ENCODE measurements at places on chromosomes 5 and 9.

- no peak for DNase-seq
Observed at GRCh38 chr5:6202149-6202967, 176.0 kb downstream of the MED10 start.

- no peak for DNase-seq
Observed at GRCh38 chr5:128426090-128426534, 111.9 kb downstream of the FBN2 start.

DNA sequence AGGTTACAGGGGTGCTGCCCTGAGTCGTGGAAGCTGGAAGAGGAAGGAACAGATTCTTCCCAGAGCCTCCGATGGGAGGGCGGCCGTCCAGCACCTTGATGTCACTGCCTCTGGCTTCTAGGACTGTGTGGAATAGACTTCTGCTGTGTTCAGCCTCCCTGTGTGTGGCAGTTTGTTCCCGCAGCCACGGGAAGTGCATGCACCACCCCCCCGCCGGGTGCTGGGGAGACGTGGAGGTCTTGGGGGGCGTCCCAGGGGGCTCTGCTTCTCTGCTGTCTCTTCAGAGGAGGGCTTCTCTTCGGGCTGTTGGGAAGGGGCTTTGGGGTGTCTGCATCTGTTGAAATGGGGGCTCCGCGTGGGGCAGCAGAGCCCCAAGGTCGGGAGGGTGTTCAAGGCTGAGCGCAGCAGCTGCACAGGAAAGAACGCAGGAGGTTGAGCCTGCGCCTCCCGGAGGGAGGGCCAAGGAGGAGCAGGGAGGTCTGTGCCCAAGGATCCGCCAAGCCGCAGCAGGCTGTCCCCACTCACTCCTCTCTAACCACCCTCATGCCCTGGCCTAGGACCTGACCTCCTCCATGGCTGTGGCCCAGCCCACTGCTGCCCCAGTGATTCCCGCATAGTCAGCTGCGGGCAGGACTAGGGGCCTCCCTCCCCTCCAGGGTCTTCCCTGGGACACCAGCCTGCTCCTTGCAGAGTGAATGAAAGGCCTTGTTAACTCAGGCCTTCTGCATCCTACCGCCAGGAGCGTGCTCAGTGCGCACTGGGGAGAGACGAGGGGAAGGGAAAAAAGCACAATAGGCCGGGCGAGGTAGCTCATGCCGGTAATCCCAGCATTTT lies 45.0 kb downstream of the ROPN1L start:
- DNase-seq, result no peak

DNA sequence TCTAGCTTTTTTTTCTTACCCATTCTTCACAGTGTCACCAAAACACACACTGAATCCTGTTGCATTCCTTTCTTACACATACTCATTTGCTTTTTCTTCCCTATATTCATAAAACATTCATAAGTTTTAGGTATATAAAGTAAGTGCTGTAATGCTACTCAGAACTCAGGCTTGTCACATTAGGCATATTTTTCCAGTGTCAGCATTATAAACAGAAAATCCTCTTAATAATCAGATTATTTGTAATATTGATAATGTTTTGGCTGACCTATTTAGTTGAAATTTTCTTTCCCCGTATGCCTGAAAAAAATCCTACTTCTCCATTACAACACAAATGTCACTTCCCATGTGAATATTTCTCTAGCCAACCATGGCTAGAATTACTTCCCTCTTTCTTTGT lies 743.0 kb upstream of the NUDT12 start:
- no peak for DNase-seq

DNA sequence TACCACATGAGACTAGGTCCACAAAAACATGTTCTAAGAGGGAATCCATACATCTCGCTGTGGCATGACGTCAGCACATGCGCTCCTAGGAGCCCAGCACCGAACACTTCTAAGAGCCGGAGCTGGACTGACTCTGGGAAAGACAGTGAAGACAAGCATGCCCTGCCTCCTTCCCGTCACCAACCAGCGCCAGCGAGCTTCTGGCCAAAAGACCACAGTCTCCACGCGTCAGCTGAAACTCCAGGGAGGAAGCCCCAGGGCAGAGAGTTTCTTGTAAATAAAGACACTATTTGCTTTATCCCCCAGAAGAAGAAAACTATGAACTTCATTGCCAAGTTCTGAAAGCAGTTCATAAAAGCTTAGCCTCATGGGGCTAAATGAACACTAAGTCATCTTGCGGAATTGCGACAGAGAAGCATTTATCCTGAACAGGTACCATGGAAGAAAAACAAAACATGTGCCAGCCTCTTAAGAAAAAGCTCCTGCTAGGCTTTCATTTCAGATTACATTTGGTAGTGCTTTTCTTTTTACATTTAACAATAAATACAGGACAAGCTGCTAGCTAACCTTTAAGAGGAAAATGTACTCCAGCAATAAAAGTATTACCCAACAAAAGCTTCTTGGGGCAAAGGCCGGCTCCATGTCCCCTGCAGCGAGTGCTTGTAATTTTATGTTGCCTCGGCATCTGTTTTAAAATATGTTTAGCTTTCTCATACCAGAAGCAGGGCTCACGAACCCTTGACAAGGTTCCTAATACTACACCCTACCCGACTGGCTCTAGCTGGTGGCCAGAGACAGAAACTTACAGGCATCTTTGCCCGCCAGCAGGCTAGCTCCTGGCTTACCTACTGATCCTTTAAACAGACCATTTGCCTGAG lies 96.5 kb downstream of the PRRT1B start:
- DNase-seq, result no peak

DNA sequence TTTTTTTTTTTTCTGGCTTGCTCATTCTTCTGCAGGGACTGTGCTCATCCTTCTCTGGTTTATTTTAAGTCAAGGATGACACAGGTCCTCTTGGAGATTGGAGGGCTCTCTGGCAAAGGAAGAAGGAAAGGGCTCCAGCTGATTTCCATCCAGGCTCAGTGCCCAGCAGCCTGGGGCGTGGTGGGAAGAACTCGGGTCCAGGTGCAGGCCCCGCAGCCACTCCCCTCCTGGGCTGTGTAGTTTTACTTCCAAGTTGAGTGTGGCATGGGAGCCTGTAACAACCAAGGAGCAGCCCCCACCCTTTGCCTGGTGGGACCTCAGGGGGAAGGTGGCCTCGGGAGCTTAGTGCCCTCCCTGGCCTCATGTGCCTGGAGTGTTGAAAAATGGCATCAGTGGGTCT lies 58.9 kb downstream of the ANKRD33B start:
- no peak for DNase-seq

- DNase-seq, result no peak
Observed at GRCh38 chr5:31674371-31674951, 35.5 kb downstream of the PDZD2 start.

- no peak for DNase-seq
Observed at GRCh38 chr5:134103397-134103796, 11.1 kb upstream of the TCF7 start.

- DNase-seq, result no peak
Observed at GRCh38 chr5:159386028-159386711, 55.9 kb upstream of the IL12B start.

GRCh38 chr9:84331119-84331809 lies 9.3 kb downstream of the SLC28A3 start:
- no peak for DNase-seq

DNA sequence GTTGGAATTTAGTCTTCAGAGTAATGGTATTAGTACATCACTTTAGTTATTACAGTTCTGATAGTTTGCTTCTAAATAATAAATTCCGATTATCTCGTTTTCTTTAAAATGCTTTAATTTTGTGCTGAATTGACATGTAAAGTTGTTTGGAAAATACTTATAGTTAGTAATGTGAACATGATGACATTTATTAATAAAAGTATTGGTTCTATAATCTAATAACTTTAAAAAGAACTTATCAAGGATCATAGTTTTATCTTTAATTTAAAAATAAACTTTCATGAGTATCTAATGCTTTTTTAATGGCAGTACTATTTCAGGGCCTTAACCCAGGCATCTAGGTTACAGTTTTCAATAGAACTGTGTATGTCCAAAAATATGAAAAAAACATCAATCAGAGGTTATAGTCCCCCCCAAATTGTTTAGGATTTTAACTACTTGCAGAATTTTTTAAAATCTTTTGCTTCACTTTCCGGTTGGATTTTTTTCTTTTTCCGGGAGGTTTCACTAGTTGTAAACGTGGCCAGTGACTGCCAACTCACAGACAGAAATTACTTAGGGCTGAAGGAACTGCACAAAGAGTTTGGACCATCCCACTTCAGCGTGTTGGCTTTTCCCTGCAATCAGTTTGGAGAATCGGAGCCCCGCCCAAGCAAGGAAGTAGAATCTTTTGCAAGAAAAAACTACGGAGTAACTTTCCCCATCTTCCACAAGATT lies 680 bp downstream of the GPX8 start:
- no peak for DNase-seq

DNA sequence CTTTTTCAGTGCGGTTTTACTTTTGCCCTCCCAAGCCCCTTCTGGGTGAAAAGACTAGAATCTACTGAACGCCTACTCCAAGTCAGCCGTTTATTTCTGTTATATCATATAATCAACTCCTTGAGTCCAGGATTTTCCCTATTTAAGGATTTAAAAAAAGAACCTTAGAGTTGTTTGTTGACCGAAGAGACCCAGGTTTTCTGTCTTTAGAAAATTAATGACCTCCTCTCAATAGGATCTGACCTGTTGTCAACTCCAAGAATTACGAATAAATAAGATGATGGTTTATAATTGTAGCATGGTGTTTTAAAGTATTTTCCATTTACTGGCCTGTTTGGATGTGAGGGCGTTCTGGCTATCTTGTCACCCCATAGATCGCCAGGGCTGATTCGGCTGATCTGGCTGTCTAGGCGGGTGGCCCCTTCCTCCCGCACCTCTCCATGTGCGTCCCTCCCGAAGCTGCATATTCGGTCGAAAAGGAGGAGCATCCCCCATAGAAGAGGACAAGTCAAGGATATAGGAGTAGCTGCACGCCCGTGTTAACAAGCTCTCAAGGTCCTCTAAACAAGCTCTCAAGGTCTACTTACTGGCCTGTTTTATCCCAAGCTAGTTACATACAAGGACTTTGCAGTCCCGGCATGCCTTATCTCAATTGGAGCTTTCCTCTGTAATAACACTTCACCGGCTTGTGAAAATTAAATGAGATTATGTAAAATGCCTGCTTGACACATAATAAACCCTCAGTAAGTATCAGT lies 1.1 kb upstream of the UBAP2 start:
- no peak for DNase-seq

- peak; percentile 58 for DNase-seq
Observed at GRCh38 chr5:37722236-37723161, 117.3 kb downstream of the GDNF start.

GRCh38 chr9:76373173-76373783 lies 20.9 kb downstream of the RFK start:
- DNase-seq, result no peak

DNA sequence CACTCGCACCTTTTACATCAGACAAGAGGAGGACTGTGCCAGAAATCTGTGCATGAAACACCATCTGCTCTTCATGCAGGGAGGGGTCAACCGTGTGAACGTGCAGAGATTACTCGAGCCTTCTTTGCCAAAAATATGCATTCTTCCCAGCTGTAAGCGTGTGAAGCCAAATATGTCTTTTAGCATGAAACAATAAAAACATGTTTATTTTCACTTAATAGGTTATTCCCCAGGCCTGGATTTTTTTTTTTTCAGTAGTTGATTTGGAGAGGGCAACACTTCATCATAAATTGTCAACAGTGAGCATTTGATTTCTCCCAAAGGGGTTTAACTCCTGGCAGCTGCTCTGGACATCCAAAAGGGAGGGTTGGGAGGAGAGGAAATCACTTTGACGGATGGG lies 23.8 kb downstream of the PLAC8L1 start:
- no peak for DNase-seq

DNA sequence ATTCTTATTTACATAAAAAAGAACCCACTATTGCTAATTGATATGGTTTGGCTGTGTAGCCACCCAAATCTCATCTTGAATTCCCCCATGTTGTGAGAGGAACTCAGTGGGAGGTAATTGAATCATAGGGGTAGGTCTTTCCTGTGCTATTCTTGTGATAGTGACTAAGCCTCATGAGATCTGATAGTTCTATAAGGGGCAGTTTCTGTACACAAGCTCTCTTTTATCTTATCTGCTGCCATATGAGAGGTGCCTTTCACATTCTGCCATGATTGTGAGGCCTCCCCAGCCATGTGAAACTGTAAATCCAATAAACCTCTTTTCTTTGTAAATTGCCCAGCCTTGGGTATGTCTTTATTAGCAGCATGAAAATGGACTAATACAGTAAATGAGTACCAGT lies 58.2 kb upstream of the PRR16 start:
- DNase-seq, result no peak

DNA sequence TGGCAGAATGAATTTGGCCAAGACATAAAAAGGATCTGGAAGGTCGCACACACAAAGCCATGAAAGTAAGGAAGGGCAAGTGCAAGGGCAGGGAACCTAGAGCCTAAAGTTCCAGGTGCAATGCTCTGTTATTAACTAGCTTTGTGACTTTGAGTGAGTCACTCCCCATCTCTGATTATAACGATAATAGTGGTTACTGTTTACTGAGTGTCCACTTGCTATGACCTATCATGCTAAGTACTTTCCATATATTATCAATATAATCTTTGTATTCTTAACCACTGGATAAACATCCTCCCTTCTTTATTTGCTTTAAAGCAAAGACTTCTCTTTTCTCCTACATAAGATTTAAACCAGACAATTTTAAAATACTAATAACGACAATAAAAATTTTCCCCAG lies 504.6 kb upstream of the BRINP1 start:
- DNase-seq, result no peak

DNA sequence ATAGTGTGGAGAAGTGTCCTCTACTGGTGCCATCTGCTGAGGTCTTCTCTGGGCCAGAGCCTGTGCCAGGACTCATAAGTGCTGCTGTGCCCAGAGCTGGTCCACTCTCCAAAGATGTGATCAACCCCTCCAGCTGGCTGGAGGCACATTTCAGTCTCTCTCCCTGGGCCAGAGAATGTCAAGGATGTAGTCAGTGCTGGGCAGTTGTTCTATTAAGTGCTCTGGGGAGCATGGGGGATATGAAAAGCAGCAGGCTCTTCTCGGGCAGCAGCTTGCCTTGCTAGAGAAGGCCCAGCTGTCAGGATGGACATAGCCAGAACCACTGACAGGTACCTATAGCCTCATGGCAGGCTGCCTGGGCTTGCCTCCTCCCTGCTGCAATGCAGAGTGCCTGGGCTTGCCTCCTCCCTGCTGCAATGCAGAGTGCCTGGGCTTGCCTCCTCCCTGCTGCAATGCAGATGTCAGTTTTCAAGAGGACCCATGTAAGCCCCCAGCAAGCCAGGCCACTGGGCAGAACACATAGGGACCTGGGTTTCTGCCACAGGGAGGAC lies 157.2 kb upstream of the PANK3 start:
- no peak for DNase-seq

DNA sequence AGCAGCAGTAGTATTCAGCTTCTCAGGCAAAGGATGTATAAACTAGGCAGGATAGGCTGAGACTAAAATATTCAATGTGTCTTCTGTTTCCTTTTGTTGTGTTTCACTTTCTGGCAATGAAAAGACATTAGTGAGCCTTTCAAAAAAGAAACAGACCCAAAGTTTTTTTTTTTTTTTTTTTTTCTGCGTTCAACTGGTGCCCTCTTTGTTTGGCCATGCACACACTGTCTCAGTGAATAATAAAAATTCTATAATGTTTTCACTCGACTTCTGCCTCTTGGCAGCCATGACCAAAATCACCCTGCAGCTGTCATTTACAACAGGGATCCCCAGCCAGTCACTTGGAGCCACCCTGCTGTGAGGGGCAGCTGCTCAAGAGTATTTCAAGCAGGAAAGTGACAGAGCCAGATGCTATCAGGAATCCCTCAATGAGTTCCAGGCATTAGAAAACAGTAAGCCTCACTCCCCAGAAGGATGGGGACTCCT lies 44.0 kb upstream of the MAN2A1 start:
- DNase-seq, result no peak

GRCh38 chr5:67100301-67100700 lies 96.3 kb downstream of the CD180 start:
- DNase-seq, result no peak

Measured in activated CD4-positive, alpha-beta memory T cell treated with anti-CD3 and anti-CD28 coated beads, Interleukin-2, amount 10 ng/mL, durations not matched to agents 7 days and 5 days (primary cell).